ENCODE measurements at places on chromosomes 7 and 10.

- peak; percentile 54 for DNase-seq
These were observed 36.0 kb upstream of the SRGN start for GRCh38 chr10:69051710-69052487.

GRCh38 chr10:95789902-95790301 lies 33.9 kb downstream of the ENTPD1 start:
- DNase-seq = peak; percentile 68

GRCh38 chr10:100043796-100044195 lies 34.0 kb upstream of the DNMBP start:
- DNase-seq = peak; percentile 79

DNA sequence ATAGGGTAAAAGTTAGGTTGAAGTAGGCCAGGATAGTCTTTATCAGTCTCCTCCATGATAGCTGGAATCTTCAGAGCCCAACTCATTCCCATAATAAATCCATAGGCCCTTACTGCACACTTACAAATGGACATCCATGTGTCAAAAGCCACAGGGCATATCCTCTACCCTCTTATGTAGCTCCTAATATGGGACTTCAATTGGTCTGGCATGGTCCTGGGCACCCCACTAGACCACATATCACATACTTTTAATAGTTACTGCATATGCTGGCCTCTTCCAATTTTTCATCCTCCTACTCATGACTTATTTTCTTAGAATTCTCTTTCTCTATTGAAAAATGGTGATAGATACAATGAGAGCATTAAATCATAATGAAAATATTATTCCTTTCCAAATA lies 169.3 kb downstream of the MAGI2 start:
- no peak for DNase-seq

- DNase-seq = peak; percentile 33
These were observed 21.4 kb upstream of the MLXIPL start for GRCh38 chr7:73645643-73646174.

DNA sequence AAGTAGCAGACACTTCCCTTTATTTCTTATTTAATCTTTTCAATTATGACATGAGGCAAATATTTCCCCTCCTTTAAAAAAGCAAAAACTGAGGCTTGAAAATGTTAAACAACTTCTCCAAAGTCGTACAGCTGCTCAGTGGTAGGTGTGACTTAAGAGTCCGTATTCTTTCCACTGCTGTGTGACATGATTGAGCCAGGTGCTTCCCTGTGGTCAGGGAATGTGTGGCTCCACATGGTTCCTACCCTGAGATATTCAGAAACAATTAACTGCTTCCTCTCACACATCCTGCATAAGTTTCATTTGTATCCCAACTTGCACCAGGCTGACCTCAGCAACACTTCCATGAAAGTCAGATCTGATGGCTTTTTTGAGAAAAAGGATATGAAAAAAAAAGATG lies 13.6 kb downstream of the OPALIN start:
- no peak for DNase-seq

- no peak for DNase-seq
These were observed 82.3 kb downstream of the ANKRD7 start for GRCh38 chr7:118306771-118307170.

DNA sequence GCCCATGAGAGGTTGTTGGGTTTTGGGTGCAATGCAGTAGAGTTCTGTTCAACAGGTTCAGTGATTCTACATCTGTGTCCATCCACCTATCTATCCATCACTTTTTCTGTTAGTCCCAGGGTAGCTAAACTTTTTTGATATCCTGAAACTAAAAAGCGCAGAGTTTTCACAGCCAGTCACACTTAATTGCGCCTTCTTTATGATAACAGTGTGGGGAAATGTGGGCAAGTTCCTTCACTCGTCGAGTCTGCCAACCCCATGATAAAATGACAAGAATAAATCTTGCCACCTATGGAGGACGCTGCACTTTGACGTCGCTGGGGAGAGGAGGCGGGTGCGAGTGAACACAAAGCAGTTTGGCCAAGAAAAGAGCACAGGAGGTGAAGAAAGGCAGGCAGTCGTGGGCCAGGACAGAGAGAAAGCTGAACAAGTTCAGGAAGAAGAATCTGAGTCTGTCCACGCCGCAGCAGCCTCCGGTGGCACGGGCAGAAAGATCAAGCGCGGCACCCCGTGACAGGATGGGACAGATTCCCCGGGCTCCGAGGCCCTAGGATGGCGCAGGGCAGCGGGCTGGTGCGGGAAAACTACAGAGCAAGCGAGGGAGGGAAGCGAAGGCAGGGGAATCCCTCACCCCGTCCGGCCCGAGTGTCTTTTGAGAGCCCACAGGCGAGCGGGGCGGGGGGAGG lies 9.2 kb downstream of the SP8 start:
- DNase-seq = no peak

DNA sequence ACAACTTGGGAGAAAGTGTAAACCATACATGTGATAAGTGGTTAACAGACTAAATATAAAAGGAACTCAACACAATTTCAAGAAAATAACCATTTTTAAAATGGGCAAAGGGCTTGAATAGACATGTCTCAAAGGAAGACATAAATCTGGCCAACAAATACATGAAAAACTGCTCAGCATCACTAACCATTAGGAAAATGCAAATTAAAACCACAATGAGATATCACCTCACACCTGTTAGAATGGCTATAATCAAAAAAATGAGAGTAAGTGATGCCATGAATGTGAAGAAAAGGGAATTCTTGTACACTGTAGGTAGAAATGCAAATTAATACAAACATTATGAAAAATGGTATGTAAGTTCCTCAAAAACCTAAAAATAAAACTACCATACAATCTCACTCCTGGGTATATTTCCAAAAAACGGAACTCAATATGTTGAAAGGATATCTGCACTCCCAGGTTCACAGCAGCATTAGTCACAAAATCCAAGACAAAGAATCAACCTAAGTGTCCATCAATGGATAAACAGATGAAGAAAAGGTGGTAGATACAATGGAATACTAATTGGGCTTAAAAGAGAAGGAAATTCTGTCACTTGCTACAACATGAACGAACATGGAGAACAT lies 5.6 kb downstream of the SNX13 start:
- DNase-seq = peak; percentile 48

GRCh38 chr7:44674381-44674780 lies 68.0 kb downstream of the OGDH start:
- DNase-seq = no peak

DNA sequence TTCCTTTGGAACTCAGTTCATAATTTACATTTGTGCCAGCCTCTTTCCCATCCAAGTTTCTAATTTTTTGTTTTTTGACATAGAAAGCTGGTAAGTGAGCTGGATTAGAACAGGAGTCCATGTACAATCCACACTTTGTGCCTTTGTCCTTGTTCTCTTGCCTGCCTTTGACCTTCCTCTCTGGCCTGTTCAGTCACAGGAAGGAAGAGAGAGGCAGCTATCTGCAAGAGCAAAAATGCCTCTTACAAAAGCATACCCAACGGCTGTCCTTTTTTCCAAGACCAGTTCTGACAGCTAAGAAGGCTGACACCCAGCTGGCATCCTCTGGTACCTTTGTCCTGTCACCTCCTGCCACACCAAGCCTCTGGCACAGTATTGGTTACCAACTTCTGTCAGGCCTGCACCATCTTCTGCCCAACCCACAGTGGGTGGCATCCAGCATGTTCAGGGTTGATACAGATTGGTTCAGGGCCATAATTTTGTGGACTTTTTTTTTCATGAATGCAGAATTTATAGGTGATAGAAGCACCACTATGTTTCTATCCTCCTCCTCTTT lies 133.7 kb upstream of the KLF14 start:
- DNase-seq = no peak

DNA sequence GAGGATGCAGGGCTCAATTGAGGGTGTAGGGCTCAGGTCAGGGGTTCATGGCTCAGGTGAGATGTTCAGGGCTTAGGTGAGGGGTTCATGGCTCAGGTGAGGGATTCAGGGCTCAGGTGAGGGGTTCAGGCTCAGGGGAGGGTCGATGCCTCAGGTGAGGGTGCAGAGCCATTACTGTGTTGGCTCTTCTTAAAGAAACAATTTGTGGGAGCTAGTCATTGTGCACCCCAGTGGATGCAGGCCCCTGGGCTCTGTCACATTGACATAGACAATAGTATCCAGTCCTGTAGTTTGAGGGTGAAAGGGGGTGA lies 86.7 kb downstream of the ADCY1 start:
- DNase-seq = no peak

- DNase-seq = no peak
These were observed 134.3 kb downstream of the ARL4A start for GRCh38 chr7:12821746-12822145.

DNA sequence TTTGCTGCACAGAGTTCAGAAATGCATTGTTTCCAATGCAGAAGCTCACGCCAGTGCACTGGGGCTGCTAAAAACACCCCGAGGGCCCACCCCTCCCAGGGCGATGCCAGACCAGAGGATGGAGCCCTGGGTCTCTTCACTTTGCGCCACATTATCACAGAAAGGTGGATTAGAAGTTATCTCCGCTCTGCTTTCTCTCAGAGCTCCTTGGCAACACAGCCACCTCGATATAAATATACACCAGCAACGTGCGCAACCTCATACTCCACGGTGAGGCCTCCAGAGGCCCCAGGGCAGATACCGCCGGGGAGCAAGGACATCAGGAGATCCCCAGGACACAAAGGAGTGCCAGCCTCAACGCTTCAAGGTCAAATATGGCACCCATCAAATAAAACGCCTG lies 121.0 kb upstream of the TBX20 start:
- no peak for DNase-seq

DNA sequence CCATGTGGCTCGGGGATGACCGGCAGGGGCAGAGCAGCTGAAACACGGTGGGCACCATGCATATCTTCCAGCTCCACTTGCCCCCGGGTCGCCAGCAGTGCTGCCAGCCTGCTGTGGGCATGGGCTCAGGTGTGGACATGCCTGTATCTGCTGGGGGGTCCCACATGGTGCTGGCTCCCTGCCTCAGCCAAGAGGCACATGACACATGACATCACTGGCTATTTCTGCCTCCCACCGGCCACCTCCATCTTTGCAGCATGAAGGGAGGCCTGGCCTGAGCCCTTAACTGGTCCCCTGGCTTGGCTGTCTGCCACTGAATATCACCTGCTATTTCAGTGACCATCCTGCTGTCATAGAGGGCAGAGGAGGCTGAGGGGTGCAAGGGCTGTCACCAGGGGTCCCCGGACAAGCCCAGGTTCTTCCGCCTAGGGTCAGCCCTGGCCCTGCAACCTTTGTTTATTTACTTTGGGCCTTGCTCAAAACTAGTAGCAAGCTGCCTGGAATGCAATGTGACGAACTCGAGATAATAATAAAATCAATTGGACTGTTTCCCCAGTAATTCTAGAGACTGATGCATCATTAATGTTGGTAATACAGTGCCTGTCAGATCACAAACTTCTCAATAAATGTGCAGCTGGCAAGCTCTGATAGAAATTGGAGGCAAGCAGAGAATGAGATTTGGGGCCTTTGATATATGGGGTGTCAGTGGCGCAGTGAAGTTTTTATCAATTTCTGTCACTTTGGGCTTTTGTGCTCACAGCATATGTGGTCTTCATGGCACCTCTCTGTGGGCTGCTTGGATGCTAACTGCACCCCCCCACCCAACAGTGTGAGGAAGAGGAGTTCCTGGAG lies 28.5 kb downstream of the ZMIZ1 start:
- no peak for DNase-seq

All from suppressor macrophage treated with lipopolysaccharide for 1 hour (primary cell).